ENCODE measurements at places on chromosomes 16 and 17.

- DNase-seq = no peak
These were observed 2.1 kb upstream of the CAMKK1 start for GRCh38 chr17:3894911-3895343.

DNA sequence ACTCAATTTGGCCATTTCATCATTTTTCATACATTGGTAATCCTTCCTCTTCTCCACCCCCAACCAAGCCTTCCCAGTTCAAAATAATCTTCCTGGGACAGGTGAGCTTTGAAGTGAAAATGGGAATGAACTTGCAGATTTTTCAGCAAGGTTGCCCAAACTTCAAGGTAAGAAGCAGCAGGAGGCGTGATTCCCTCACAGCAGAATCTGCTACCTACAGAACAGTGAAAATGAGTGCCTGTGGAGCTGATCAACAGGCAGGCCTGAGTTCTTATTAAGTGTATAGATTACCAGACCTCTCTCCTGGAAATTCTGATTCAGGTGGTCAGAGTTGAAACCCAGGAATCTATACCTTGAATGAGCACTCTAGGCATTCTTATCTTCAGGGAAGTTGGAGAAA lies 356.6 kb downstream of the RBFOX1 start:
- DNase-seq = no peak

GRCh38 chr16:59405802-59406201 lies 671.7 kb upstream of the GOT2 start:
- no peak for DNase-seq

- no peak for DNase-seq
These were observed 53.6 kb upstream of the CDC42EP4 start for GRCh38 chr17:73365301-73365874.

DNA sequence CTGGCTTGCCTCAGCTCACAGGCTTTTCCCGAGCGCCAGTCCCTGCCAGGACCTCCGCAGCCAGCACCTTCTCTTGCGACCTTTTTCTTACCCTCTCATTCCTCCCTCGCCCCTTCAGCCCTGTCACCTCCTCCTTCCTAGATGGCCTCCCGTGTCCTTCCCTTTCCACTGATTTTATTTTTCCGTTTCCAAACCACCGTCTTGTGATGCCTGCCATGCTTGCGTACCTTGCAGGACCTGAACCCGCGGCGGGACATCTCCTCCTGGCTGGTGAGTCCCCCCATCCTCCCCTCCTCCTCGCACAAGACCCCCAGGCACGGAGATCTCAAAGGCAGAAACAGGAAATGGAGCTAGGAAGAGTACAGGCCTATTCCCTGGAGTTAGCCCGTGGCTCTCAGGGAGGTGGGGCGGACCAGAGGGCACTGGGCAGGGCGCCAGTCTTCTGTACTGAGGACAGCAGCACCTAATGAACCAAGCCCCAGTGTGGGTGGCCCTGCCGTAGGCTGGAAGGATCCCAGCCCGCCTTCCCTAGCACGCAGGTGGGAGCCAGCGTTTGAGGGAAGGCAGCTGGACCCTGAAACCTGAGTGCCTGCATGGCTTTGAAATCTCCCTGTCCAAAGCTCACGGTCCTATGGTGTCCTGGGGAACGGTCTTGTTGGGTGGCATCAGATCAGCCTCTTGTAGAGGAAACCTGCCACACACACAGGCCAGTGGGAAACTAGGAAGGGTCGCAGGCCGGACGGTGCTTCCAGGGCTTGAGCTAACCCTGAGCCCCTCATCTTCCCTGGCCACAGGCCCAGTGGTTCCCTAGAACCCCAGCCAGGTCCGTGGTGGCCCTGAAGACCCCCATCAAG lies 612 bp downstream of the CISD3 start:
- no peak for DNase-seq

DNA sequence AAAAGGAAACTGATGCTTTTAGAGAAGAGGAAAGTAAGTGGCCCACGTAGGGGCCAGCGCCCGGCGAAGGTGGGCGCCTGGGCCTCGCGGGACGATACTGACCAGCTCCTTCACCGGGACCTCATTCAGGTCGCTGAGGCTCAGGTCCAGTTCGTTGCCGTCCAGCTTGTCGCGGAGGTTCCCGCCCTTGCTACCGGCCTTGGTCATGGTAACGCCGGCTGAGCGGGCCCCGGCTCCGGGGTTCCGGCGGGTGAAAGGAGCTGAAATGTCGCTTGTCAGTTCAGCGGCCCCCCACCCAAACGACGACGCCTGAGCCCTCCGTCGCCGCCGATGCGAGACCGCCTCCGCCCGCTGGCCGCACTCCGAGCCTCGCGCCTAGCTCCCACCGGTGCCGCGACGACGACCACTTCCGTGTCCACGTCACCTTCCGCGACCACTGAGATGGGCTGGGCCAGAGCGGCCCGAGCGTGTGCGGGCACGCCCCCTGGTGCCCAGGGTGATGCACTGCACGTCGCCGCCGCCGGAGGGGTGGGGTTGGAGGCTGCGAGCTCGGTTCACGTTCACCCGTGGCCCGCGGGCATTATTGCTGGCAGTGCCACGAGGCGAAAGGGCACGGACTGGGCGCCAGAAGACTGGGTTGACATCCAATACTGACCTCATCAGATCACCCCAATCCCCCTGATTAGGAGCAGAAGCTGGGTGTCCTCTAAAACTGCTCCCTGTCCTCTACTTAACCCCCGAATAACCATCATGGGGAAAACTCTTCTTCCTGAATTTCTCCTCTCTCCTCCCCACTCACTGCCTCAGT lies at the start of gene LRRC59:
Gene LRRC59, minus strand, starts transcription at position 413 of the 808 bp plus-strand sequence. Its CDS starts 206 bp downstream, at position 207.
- DNase-seq = peak; percentile 91

- no peak for DNase-seq
These were observed 30.6 kb downstream of the METRNL start for GRCh38 chr17:83109793-83110645.

GRCh38 chr17:63601439-63602371 lies 1.0 kb downstream of the TACO1 start:
- no peak for DNase-seq

DNA sequence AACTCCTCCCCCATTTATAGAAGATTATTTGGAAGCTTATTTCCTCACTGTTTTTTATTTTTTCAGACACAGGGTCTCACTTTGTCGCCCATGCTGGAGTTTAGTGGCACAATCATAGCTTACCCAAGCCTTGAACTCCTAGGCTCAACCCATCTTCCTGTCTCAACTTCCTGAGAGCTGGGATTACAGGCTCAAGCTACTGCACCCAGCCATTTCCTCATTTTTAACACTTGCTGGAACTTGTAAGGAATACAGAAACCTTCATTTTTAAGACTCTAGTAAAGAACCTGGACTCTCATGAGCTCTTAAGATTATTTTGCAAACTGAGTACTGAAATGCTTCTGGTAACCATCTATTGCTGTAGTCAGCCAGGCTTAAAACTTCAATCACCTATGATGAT lies 29.9 kb downstream of the KANSL1 start:
- no peak for DNase-seq

- DNase-seq = no peak
These were observed 38.3 kb upstream of the SMPD3 start for GRCh38 chr16:68486502-68487202.

DNA sequence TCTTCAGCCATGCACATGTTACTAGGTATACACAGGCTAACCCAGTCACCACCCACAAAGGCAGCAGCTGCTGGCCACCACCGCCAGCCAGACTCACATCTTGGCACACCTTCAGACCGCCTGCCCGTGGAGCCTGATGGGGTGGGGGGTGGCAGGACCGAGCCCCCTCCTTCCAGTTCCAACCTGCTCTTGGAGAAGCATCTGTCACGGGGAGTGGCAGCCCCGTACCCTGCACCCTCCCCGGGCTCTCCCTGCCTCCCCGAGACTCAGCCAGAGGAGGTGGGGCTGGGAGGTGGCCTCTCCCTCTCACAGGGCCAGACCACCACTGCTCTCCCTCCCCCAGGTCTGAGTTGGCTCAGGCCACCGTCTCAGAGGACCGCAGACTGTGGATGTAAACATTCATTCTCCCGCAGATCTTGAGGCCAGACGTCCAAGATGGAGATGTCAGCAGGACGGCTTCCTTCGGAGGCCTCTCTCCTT lies 11.3 kb upstream of the RBFOX3 start:
- no peak for DNase-seq

DNA sequence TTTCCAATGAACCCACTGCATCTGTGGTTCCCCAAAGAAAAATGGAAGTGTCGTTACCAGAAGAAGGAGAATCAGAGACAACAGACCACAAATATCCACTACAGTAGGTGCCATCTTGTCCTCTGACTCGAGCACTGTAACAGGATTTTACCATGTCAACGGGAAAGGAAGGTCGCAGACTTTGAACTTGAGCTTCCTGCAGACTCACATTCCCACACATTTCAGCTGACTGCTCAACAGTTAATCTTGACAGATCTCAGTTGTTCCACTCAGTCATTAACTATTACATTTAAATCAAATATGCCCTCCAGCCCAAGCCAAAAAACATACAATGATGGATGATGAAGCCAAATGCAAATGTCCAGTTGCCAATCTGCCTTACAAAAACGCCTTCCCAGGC lies 37.0 kb downstream of the GAS7 start:
- DNase-seq = no peak

DNA sequence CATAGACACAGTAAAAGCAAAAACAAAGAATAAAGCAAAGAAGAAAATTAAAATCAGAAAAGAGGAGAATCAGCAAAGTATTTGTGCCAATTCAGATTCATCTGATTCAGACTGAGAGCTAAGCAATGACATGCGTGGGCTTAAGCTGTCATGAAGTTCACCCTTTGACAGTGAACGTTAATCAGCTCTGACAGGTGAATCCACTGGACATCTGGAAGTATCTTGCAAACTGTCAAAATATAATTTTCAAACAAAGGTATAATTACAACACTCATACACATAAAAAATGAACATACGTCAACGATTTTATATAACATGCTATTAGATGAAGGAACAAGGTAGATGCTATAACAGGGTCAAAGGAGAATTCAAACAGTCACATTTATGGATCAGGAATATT lies 596.3 kb upstream of the SALL1 start:
- no peak for DNase-seq

DNA sequence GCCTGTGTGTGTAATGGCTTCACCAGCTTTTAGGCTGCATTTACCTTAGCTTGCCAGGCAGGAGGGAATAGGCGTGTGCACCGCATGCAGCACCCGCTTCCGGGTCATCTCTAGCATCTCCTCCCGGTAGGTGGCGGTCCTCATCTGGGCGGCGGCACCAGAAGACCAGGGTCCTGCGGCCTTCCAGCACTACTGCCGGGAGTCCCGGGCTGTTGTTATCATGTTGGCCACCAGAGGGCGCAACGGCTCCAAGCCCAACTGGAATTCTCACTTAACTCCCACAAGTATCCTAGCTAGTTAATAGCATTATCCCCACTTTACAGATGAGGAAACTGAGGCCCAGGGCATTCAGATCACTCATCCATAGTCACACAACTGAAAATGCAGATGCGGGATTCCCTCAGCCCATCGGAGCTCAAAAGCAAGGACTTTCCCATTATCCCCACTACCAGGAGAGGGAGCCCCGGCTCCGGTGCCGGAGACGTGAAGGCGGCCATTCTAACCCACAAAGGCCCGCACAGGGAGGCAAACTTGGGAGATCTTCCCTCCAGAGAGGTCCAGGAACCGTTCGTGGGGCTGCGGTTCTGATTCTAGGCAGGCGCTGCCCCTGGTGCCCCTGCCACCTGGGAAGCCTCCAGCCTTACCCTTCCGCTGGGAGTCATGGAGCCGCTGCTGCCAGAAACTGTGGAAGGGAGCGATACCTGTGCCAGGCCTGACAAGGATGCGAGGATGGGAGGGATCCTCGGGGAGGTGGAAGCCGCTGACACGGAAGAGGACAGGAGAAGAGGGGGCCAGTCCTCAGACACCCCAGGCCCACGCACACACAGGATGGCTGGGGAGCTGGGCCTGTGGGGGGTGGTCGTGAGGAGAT lies 23.9 kb downstream of the LGALS9 start:
- peak; percentile 52 for DNase-seq

- DNase-seq = no peak
These were observed 6.3 kb downstream of the CARHSP1 start for GRCh38 chr16:8862309-8863130.

DNA sequence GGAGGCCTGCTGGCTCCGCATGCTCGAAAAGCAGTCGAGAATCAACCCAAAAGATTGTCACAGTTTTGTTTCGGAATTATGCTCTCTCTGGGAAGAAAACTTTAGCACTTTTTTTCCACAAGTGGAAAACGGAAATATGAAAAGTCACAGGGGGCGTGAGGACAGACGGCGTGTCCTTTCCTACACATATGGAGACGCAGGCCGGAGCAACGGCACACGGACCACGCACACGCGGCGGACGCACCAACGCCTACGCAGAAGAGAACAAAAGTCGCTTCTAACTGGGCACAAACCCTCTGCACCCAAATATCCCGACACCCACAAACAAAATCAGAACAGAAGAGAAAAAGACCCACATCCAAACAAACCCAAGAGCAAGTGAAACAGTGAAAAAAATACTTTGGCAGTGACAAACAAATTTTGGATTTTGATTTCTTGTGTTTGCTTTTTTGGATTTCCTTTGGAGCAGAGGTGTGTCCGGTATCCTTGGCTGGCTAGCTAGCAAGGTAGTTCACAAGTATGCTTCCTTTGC lies 9.3 kb upstream of the PABPN1L start:
- DNase-seq = no peak

DNA sequence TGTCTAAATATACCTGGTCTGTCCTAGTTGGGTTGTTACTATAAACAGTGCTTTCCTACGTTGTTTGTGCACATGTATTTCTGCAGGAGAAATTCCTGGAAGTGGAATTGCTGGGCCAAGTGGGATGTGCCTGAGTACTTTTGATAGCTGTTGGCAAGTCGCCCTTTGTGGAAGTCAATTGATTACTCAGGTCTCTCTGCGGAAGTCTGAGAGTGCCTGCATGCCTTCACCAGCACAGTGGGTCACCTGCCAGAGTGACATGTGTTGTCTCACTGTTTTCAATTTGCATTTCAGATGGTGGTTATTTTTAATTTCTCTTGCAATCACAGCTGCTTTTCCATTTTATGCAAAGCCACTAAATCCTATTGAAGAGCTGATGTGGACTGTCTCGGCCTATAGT lies 2.3 kb upstream of the MVD start:
- DNase-seq = no peak

GRCh38 chr16:66414891-66415290 lies 12.2 kb upstream of the BEAN1 start:
- no peak for DNase-seq

- no peak for DNase-seq
These were observed 11.4 kb upstream of the TNRC6C start for GRCh38 chr17:77946900-77947645.

DNA sequence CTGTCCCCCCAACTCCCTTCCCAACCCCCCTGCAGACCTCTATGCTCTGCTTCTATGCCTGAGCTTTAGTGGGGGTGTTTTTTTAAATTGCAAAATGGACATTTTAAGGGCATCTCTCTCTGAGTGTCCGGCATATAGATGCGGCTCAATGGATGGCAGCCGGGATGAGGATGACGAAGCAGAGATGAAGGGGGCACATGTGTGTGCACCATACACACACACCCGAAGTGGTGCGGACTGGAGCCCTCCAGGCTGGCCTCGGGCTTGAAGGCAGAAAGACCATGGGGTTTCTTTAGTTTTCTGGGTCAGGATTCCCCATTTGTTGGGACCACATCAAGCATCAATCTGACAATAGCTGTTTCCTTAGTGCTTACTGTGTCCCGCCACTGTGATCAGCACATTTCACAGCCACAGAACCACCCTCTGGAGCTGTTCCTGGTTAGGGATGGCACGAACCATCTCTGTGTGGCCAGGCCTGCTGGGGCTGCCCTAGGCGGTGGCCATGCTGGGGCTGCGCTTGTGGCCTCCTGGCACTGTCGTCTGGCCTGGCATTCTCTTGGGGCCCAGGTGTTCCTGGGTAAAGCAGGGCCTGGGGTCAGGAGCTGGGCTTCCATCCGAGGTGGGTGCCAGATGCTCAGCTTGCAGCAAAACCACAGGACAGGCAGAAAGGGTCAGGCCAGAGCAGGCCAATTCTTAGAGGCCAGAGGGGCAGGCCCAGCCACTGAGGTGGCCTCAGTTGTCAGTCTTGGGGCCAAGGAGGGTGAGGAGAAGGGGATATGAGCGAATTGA lies 49.9 kb downstream of the NT5M start:
- DNase-seq = no peak

Measured in CD8-positive, alpha-beta memory T cell (primary cell).